ENCODE measurements at places on chromosomes 7 and 10.

- peaks cover 49% of the 10 kb centered on the region for H3K27me3 ChIP-seq
- peaks cover 4% of the 10 kb centered on the region for H3K36me3 ChIP-seq
- no peak overlapping the region for H3K4me3 ChIP-seq
Measured at GRCh38 chr7:27103489-27104226, 1.2 kb upstream of the HOXA2 start.

DNA sequence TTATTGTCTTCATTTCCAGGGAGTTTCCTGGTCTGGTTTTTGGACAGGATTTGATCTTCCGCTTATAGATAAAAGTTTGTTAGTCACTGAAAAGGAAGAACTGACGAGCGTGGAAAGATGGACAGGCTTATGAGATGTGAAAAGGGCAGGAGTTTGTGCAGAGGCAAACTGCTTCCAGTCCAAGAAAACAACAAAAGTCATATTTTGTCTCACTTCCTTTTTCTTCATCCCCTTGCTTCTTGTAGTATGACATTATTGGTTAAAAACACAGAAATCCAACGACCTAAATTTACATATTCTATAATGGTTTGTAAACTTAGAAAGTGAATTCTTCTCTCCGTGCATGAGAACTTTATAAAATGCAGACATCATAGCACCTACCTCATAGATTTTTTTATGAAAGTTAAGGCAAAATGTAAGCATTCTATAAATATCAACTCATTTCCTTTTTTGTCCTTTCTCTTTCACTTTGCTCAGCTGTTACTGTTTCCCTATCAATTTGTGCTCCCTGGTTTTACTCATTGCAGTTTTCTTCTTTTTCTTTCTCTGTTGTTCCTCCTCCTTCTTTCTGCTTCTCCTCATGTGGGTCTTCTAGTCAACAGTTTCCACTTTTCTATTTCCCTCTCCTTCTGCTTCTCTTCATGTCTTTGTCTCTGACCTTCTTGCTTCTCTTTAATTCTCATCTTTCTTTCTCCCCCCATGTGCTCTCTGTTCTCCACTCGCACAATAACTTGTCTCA, 370.2 kb downstream of the ARL4A start:
- peaks cover 11% of the 10 kb centered on the region for H3K4me1 ChIP-seq
- peak overlapping the region; percentile 67 for H3K27ac ChIP-seq

- H3K4me3 ChIP-seq = no peak overlapping the region
- H3K27ac ChIP-seq = no peak overlapping the region
- H3K4me1 ChIP-seq = peaks cover 18% of the 10 kb centered on the region
- H3K36me3 ChIP-seq = peaks cover 5% of the 10 kb centered on the region
Measured at GRCh38 chr7:112868609-112869008, 78.4 kb upstream of the TMEM168 start.

DNA sequence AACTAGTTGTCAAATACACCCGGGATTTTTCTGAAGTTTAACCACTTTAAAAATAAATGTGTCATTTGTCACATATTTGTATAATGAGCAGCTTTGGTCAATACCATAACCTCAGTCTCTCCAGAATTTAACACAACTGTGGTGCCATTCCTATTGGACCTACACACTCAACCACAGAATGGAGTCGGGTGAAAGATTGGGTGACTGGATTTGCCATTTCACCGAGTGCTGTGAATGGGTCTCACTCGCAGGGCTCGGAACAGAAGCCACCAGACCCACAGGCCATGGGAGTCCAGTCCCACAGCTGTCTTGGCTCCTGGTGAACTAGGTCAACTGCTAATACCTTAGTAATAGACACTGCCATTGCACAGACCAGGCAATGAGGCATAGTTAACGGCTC, 298.4 kb downstream of the CCDC3 start:
- peaks cover 58% of the 10 kb centered on the region for H3K4me1 ChIP-seq
- peaks cover 8% of the 10 kb centered on the region for H3K36me3 ChIP-seq
- no peak overlapping the region for H3K4me3 ChIP-seq
- H3K27me3 ChIP-seq = no peaks in the 10 kb centered on the region
- no peak overlapping the region for H3K27ac ChIP-seq

DNA sequence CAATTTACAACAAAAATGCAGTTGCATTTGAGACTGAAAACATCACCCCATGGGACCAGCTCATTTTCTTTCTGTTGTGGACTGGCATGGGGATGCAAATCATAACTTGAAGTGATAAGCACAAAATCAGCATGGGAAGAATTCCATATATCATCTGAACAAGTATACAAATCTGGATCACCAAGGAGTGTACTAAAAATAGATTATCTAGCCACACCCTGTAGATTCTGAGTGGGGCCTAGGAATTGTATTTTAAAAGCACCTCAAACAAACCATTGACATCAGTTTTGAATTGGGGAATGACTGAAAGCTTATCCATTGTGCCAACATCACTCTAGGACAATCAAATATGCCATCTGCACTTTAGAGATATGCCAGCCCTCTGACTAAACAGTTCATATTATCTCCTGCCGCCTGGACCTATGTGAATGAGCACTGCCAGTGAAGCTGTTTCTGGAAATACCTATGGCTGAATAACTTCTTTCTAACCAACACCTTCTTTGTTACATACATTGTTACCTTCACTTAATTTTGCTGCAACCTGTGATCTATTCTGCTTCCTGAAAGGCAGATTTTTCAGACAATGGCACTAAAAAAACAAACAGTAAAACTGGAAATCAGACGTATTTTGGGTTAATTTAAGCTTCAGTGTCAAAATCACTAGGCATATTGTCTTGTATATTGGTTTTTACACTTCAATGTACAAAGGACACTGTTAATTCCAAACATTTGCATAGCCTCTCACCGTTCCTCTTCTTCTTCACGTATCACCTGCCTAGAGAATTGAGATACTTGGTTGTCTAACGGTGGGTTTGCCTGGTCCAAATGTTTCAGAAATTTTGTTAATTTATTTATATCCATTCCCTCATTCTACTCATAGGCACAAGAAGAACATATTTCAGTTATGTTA, 42.4 kb upstream of the HGF start:
- DNase-seq = no peak
- no peaks in the 10 kb centered on the region for H3K27me3 ChIP-seq
- H3K36me3 ChIP-seq = no peaks in the 10 kb centered on the region
- H3K4me1 ChIP-seq = no peaks in the 10 kb centered on the region
- H3K27ac ChIP-seq = no peak overlapping the region

- no peaks in the 10 kb centered on the region for H3K27me3 ChIP-seq
- H3K27ac ChIP-seq = no peak overlapping the region
- no peaks in the 10 kb centered on the region for H3K36me3 ChIP-seq
- H3K4me3 ChIP-seq = no peak overlapping the region
- no peaks in the 10 kb centered on the region for H3K4me1 ChIP-seq
- no peak for DNase-seq
Measured at GRCh38 chr7:11970132-11970531, 138.1 kb upstream of the THSD7A start.

GRCh38 chr10:129328546-129328945, 138.5 kb upstream of the MGMT start:
- H3K4me1 ChIP-seq = no peaks in the 10 kb centered on the region
- peaks cover 4% of the 10 kb centered on the region for H3K27me3 ChIP-seq
- no peak for DNase-seq
- H3K27ac ChIP-seq = no peak overlapping the region
- H3K4me3 ChIP-seq = no peak overlapping the region

GRCh38 chr7:141889321-141889720, 26.9 kb upstream of the OR9A4 start:
- no peak for DNase-seq
- no peaks in the 10 kb centered on the region for H3K4me1 ChIP-seq
- H3K36me3 ChIP-seq = no peaks in the 10 kb centered on the region
- H3K27me3 ChIP-seq = peaks cover 7% of the 10 kb centered on the region

DNA sequence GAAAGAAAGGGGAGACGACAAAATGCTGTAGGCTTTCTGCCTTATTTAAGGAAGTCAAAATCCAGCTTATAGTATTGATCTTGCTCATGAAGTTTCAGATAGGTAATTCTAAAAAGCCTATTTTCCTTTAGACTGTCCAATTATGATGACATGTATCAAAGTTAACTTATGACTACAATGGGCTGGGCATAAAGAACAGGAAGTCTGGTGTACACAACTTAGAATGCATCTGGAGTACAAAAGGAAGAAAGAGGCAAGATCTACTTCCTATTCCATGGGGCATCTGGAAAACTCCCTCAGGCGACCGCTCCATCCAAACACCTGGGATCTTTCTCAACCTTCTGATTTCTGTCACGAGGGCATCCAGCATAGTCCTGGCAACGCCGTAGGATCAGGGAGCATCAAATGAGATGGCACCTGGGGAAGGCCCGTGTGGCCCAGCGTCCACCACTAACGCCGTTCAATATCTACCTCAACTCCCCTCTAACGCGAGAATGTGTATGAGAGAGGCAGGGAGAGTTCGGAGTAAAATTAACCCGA, 512 bp downstream of the FAM24B start:
- H3K27ac ChIP-seq = peak overlapping the region; percentile 93
- no peaks in the 10 kb centered on the region for H3K27me3 ChIP-seq
- DNase-seq = no peak
- peak overlapping the region; percentile 97 for H3K4me3 ChIP-seq
- H3K36me3 ChIP-seq = peaks cover 54% of the 10 kb centered on the region

GRCh38 chr7:141915565-141915964, 634 bp upstream of the OR9A4 start:
- H3K27me3 ChIP-seq = peaks cover 2% of the 10 kb centered on the region
- H3K4me1 ChIP-seq = no peaks in the 10 kb centered on the region
- no peaks in the 10 kb centered on the region for H3K36me3 ChIP-seq
- DNase-seq = no peak
- no peak overlapping the region for H3K27ac ChIP-seq
- no peak overlapping the region for H3K4me3 ChIP-seq

- no peak overlapping the region for H3K27ac ChIP-seq
- no peaks in the 10 kb centered on the region for H3K27me3 ChIP-seq
- H3K4me3 ChIP-seq = no peak overlapping the region
- no peak for DNase-seq
Measured at GRCh38 chr7:27677912-27678612, 15.4 kb upstream of the HIBADH start.

GRCh38 chr7:35734001-35734483, 39.1 kb upstream of the HERPUD2 start:
- H3K4me1 ChIP-seq = peaks cover 22% of the 10 kb centered on the region
- DNase-seq = no peak
- no peak overlapping the region for H3K27ac ChIP-seq

DNA sequence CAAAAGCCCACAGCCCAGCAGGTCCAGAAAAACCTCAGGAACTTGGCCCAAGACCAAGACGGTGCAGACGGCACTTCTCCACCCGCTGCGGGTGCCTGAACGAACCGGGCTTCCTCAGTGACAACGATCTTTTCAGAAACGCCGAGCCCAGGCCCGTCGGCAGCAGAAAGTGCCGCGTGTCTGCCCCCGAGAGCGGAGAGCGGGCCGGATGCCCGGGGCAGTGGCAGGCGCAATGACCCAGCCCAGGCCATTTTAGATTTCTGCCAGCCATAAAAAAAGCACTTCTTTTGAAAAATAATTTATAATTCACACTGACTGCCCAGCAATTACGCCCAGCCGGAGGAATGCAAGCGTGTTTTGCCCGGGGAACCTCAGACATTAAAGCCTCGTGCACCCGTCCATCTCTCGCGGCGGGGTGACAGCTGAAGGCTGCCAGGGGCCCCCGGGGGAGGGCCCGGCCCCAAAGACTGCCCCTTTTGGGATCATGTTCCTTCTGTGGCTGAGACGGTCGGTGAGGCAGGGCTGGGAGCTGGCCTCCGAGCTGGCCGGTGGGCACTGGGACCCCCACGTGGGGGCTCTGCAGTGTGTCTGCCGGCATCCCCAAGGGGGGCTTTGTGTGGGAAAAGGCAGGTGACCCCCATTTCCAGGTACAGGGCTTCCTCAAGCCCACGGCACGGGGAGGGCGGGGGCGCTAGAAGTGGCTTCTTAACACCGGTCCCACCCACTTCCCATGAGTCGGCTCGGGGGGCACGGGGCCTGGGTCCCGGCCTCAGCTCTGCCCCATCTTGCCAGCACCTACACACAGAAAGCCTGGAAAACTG, 71.3 kb upstream of the PDGFA start:
- H3K27me3 ChIP-seq = no peaks in the 10 kb centered on the region
- H3K27ac ChIP-seq = no peak overlapping the region
- H3K36me3 ChIP-seq = peaks cover 61% of the 10 kb centered on the region
- H3K4me3 ChIP-seq = no peak overlapping the region
- H3K4me1 ChIP-seq = peaks cover 39% of the 10 kb centered on the region

DNA sequence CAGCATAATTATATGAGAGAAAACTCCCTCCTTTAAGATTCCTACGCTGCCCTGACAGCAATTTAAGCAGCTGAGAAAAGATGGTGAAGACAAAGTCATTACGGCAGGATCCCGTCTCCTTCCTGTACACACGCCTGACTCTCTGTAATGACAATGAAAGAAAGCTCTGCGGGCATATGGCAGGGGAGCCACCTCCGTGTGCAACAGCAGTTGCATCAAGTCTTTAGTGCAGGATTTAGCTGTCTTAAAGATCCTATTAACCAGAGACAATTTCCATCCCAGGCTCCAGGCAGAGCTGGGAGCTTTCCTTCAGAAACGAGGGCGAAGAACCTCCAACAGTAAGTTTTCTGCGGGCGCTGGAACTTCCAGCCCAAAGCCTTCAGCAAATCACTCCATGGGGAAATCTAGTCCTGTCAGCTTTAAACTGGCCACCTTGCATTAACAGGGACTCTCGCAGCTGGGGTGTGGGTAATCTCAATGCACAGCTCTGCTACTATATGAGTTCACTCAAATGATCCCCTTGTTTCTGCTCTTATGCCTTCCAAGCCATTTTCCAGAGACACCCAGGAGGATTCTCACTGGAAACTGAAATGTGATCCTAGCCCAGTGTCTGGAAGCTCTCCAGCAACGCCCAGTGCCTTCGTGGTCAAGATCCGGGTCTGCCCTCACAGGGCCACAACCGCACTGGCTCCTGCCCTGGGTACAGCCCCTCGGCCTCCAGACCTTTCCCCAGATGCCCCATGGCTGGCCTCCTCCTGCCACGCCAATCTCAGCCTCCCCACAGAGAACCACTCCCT, 74.9 kb downstream of the CTBP2 start:
- DNase-seq = no peak
- no peak overlapping the region for H3K4me3 ChIP-seq
- no peaks in the 10 kb centered on the region for H3K4me1 ChIP-seq
- no peaks in the 10 kb centered on the region for H3K27me3 ChIP-seq
- H3K27ac ChIP-seq = no peak overlapping the region
- H3K36me3 ChIP-seq = no peaks in the 10 kb centered on the region

DNA sequence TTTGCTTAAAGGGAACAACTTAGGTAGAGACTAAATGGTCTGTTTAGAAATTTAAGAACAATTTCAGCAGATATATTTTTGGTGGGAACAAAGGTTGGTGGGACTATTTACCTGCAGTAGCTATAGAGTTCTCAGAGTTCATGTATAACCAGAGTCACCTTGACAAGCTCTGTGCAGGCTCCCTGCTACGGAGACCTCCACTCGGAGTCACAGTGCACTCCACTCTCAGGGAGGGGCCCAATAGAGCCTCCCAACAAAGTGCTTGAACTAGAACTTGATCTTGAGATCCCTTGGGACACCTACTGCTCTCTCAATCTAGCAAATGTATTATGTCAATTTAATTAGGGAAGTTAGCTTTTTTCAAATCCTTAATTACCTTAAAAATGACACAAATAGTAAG, 2.3 kb downstream of the MYPN start:
- peaks cover 8% of the 10 kb centered on the region for H3K27me3 ChIP-seq
- no peak overlapping the region for H3K4me3 ChIP-seq
- H3K27ac ChIP-seq = no peak overlapping the region
- no peak for DNase-seq
- no peaks in the 10 kb centered on the region for H3K36me3 ChIP-seq

GRCh38 chr7:135925210-135925609, 51.9 kb downstream of the MTPN start:
- no peak overlapping the region for H3K27ac ChIP-seq
- no peaks in the 10 kb centered on the region for H3K27me3 ChIP-seq
- no peak overlapping the region for H3K4me3 ChIP-seq
- peaks cover 16% of the 10 kb centered on the region for H3K36me3 ChIP-seq
- peaks cover 8% of the 10 kb centered on the region for H3K4me1 ChIP-seq
- no peak for DNase-seq

- no peaks in the 10 kb centered on the region for H3K4me1 ChIP-seq
- no peak for DNase-seq
- no peak overlapping the region for H3K4me3 ChIP-seq
Measured at GRCh38 chr10:133030781-133031180, 56.9 kb upstream of the ADGRA1 start.
